ENCODE measurements at places on chromosomes 2 and 18.

DNA sequence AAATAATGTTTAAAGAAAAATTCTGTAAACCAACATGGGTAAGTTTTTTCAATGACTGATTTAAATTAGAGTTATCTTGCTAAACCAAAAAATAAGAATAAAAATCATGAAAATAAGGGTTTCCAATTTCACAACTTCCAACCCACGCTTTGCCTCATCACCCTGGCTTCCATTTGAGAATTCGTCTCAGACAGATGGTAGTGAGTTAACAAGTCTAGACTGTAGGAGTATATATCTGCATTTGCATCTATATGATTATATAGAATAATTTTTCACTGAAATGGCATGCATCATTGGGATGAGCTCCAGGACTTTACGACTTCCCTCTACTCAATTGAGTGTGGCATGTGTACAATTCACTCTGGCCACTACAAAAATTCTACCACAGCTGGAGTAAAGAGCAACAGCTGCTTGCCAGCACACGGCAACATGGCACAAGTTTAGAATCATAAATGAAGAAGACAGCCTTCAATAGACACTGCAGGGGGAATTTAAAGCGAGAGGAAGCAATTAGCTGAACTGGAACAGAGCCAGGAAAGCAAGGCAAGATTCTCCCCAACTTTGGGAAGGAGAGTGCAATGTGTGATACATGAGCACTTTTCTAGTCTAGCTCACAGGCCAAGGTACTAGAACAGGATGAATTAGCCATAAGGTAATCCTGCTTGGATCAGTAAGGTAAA is 1673.5 kb upstream of the CELF4 start:
- DNase-seq: no peak

DNA sequence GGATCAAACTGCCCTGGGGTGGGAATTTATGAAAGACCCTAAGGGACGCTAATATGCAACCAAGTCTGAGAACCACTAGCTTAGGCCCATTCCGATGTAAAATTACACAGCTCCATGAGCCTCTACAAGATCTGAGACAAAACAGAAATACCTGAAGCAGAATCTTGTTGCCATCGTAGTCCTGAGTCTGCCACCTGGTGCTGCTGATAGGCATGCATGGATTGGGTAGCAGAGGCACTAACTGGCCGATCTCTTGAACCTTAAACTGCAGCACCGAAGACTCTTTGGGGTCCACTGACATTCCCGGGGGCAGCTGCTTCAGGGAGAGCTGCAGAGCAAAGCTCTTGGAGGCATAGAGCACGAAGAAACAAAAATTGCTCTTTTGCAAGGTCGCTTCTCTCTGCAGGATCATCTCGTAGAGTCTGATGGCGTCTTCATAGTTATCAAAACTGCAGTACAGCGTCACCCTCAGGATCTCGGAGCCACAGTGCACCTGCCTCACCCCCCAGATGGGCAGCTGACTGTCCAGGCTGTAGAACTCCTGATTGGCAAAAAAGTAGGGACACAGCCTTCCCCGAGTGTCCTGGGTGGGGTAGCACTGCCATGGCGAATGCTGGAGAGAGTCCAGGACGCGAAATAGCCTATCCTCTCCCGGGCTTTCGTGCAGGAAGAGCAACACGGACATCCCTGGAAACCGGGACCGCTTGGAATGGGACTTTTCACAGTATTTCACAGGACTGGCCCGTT is 848 bp downstream of the FAM124B start:
- DNase-seq: no peak

DNA sequence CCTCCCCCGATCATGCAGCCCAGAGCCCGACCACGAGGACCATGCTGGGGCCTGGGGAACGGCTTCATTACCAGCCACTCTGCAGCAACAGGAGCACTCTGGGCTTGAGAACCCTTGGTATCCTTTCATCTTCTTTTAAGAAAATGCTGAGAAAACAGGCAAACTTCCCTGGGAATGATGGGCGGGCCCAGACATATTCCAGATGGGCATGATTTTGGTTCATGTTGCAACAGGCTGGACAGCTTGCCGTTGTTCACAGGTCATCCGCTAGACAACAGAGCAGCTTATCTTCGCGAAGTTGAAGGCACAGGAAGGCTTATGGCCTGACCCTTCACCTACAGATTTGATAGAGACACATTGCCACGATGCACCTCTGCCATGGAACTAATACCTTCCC is 121.0 kb downstream of the KLHL29 start:
- DNase-seq: no peak

DNA sequence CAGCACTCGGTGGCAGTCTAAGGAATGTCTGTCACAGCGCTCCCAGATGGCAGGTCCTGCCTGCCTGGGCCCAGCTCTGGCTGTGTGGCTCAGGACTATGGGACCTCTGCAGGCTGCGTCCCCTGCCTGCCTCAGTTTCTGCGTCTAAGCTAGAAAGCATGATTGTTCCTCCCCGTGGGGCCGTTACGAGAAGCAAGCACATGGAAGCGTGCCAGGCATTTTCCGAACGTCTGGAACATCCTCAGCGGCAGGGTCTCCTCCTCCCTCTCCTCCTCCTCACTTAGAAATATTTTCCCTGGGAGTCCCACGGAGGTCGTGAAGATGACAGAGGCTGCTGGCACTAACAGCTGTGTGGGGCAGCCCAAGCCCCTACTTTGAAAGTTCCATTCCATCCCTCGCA is 43.3 kb downstream of the LRRFIP1 start:
- DNase-seq: no peak

DNA sequence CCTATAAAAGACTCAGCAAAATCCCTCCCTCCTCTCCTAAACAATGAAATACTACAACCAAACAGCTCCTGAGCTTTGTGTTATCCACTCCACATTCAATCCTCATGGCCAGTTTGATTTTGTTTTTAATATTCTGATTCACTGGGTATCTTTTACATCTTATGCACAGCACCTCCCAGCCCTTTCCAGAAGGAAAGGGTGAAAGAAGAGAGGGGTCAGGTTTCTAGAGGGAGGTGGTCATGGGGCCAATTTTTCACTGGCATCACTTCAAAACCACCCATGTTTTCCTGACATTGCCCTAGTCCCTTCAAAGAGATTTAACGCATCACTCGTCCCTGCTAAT is 315.6 kb downstream of the LPIN1 start:
- DNase-seq: no peak

DNA sequence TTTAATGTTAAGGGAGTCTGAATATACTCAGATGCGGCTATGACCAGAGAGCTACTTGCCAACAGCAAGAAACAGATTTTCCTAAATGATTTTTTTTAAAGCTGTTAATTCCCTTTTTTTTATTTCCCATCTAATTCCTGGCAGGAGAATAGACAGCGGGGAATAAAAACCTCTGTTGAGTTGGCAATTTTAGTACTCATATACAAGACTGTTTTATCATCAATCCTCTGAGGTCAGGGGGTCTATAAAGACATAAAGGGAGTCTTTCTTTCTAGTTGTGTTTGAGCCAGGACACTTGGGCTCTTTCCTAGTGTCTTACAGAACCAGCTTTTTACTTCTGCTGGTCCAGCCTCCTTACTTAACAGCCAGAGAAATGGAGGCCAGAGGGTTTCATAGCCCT is 29.4 kb downstream of the MAIP1 start:
- no peak for DNase-seq

DNA sequence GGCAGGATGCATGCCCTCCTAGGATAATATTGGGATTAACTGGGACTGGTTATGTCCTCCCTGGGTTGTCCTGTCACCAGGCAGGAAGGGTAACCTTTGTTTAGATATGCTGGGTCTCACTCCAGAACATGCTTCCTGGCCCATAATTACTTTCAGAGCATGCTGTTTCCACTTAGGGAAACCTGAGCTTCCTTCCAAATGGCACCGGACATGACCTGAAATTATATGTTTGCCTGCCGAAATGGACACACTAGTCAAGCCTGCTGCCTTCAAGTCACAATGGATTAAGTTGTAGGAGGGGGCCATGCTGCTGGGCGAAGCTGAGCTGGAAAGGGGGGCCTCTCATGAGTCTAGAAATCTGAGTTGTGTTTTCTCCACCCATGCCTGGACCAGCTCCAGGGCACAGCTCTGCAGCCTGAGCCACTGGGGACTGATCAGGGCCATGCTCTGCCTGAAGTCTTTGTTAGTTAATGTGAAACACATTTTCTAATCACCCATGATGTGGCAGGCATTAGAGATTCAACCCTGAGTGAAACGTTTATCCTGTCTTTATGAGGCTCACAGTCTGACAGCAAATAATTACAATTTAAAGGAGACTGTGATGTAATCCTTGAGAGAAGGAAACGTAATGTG is 273.3 kb downstream of the TNS1 start:
- DNase-seq: peak; percentile 6

DNA sequence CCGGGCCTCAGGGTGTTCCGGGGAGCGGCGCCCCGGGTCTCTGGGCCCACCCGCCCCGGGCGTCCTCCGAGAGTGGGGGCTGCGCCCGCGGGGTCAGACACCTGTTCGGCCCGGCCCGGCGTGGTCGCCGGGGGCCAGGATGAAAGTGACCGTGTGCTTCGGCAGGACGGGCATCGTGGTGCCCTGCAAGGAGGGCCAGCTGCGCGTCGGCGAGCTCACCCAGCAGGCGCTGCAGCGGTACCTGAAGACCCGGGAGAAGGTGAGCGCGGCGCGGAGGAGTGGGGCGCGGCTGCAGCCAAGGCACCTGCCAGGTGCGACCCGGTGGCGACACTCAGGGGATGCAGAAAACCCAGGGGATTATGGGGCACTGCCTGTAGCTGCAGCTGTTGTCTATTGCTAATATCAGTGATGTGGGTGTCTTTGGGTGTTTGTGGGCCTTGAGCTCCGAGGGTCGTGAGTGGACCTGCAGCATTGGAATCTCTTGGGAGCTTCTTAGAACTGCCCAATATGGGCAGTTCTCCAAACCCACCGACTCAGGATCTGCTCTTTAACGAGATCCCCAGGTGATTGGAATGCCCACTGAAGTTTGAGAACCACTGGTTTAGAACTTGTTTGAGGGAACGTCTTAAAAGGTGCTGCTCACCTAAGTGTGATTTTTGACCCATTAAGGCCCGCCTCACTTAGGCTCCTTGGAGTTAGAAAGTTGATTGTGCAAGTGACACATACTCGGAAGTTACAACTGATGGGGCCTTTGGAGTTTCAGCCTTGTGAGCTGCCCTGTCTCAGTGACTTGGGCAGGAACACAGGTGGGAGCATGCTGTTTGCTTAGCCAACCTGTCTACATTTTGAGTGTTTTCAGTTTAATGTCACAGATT is 823 bp downstream of the PARD3B start:
- peak; percentile 21 for DNase-seq

- DNase-seq: peak; percentile 2
Measured at GRCh38 chr2:1887915-1888314, 143.6 kb upstream of the PXDN start.

DNA sequence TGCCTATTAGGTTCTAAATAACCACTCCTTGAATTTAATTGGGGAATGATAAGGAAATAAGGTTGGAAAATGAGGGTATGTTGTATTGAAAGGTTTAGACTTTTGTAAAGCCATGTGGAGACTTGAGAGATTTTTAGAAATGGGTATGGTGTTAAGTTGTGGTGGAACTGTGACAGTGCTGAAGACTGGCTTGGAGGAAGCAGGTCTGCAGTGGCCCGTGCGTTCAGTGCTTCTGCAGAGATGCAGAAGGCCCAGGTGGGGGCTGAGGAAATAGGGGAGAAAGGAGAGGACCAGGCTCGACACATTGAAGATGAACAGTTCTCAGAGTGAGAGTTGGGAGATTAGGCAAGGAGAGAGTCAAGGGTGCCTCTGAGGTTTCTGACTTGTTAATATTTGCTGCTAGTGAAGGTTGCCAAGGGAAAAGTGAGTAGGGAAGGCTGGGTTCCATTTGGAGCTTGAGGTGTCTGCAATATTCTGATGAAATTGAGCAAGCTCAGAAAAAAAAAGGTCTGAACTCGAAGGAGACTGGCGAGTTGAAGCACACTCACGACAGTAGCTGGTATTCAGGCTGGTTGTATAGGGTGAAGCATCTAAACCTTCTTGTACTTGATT is 25.5 kb upstream of the SAG start:
- no peak for DNase-seq

- no peak for DNase-seq
Measured at GRCh38 chr2:32479993-32480392, 123.2 kb downstream of the BIRC6 start.

GRCh38 chr2:28608500-28609424 is 112.9 kb downstream of the PLB1 start:
- DNase-seq: no peak

GRCh38 chr2:177183860-177184259 is 28.7 kb upstream of the HNRNPA3 start:
- DNase-seq: no peak

- peak; percentile 100 for DNase-seq
Measured at GRCh38 chr18:60053747-60054304, 154.0 kb downstream of the PMAIP1 start.

GRCh38 chr2:72887740-72888437 is 681 bp downstream of the SPR start:
- DNase-seq: peak; percentile 77

GRCh38 chr18:7657937-7658336 is 90.8 kb downstream of the PTPRM start:
- DNase-seq: no peak

- DNase-seq: no peak
Measured at GRCh38 chr2:46480562-46480961, 1.2 kb downstream of the TMEM247 start.

GRCh38 chr18:62144338-62144737 is 42.5 kb downstream of the PIGN start:
- DNase-seq: no peak

- no peak for DNase-seq
Measured at GRCh38 chr2:131058920-131059319, 34.3 kb downstream of the FAM168B start.

GRCh38 chr2:86793752-86794151 is 3.0 kb upstream of the CD8A start:
- DNase-seq: no peak

DNA sequence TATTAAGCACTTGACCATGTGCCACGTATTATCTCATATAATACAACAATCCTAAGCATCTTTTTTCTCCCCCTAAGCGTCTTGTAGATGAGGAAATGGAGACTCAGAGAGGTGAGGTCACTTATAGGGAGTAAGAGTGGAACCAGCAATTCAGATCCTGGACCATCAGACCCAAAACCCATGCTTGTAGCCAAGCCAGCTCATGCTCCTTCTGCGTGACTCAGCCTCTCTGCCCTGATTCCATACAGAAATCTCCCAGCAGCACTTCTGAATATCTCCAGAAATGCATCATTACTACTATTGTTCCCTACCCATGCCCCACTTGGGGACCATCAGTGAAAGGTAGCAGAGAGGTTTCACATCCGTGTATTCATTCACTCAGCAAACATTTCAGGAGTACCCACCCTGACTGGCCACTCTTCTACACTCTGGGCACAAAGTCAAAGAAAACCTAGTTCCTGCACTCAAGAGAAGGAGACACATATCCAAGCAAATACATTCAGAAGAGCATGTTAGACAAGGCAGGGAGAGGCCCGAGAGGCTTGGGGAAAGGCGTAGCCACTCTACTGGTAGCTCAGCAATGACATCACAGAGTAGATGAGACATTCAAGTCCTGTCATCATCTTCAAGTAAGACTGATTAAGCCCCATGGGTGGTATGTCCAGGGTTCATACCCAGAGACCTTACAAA is 141.9 kb downstream of the MTCL1 start:
- DNase-seq: no peak

- DNase-seq: no peak
Measured at GRCh38 chr18:67281746-67282145, 234.8 kb downstream of the DSEL start.
